ENCODE measurements at places on chromosomes 13 and 19. TPM values are rescaled to one million over a fixed set of nuclear protein-coding genes. Genes with fewer than 3 reads are reported as not detected.

The ZNF549 gene
- total RNA-seq = 5.0 TPM

The TLE2 gene
- total RNA-seq = 95.9 TPM

The CTXN1 gene
- total RNA-seq = 22.8 TPM

The KLK5 gene
- not detected for total RNA-seq

The FAM216B gene
- total RNA-seq = not detected

The TSHZ3 gene
- total RNA-seq = 0.63 TPM

The IGFL2 gene
- total RNA-seq = not detected

The ENOX1 gene
- total RNA-seq = 4.2 TPM

The IGFL1 gene
- total RNA-seq = not detected

The FFAR3 gene
- not detected for total RNA-seq

The ABHD13 gene
- total RNA-seq = 14.2 TPM

The ZNF737 gene
- 18.7 TPM for total RNA-seq

- DNase-seq = no peak
Measured at GRCh38 chr13:109100705-109101304, 471.4 kb downstream of the MYO16 start.

DNA sequence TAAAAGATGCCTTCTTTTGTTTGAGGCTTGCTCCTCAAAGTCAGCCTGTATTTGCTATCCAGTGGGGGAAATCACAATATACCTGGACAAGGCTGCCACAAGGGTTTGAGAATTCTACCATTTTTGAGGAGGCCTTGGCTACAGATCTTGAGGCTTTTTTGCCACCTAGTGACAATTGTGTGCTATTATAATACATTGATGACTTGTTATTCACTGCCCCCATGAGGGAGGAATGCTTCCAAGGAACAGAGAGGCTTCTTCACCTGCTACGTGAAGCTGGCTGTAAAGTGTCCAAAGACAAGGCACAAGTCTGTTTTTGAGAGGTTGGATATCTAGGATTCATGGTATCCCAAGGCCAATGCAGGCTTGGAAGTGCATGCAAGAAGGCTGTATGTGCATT lies 72.5 kb downstream of the ZNF708 start:
- peak; percentile 1 for DNase-seq

DNA sequence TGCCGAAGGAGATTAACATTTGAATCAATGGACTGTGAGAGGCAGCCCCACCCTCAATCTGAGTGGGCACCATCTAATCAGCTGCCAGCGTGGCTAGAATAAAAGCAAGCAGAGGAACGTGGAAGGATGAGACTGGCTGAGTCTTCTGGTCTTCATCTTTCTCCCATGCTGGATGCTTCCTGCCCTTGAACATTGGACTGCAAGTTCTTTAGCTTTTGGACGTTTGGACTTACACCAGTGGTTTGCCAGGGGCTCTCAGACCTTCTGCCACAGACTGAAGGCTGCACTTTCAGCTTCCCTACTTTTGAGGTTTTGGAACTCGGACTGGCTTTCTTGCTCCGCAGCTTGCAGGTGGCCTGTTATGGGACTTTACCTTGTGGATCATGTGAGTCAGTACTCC lies 14.7 kb downstream of the NHLRC3 start:
- no peak for DNase-seq

GRCh38 chr13:104011505-104012241 lies 945.5 kb upstream of the SLC10A2 start:
- peak; percentile 20 for DNase-seq

DNA sequence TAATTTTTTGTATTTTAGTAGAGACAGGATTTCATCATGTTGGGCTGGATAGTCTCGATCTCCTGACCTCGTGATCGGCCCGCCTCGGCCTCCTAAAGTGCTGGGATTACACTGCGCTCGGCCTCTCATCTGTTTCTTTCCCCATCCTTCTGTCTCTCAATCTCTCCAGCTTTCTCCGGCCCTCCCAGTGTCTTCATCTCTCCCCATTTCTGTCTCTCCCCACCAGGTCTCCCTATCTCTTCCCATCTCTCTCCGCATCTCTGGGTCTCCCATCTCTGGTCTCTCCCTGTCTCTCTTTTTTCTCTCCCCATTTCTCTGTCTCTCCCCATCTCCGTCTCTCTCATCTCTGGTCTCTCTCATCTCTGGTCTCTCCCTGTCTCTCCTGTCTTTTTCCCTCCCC lies 12.2 kb upstream of the NFIX start:
- DNase-seq = no peak

- DNase-seq = peak; percentile 36
Measured at GRCh38 chr19:29285878-29286277, 72.9 kb upstream of the UQCRFS1 start.

GRCh38 chr13:110356362-110356761 lies 49.3 kb downstream of the COL4A2 start:
- DNase-seq = no peak

DNA sequence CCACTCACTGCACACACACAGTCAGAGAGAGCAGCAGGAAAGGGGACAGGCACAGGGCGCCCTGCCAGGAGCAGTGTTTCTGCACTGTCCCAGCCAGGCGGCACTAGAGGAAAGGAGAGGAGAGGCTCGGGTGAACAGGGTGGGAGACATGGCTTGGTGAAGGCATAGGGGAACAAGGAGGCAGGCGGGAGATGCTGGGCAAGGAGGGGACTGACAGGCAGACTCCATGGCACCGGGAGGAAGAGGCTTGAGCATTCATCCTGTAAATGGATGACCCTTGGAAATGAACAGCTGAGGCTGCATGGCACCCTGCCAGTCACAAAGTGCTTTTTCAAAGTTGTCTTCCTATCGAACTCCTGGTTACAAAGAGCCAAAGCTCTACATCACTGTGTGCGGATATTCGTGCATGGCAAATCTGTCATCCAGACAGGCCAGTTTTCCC lies 22.4 kb downstream of the MED26 start:
- no peak for DNase-seq

DNA sequence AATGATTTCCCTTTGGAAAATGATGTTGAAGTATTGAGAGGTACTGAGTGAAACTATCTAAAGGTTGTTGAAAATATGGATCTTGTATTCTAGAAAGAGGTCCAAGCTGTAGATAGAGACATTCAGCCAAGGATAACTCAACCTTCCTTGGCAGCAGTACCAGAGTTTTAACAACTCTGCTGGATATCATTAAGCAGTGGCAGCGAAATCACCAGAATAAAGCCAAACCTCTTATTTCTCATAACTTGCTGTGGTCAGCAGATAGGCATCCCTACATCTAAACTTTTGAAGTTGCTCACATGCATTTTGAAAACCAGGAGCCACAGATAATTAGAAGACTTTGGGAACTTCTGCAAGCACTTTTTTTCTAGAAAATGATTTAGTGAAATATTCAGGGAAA lies 559.8 kb downstream of the IRS2 start:
- DNase-seq = no peak

- DNase-seq = no peak
Measured at GRCh38 chr13:46495066-46495465, 57.9 kb upstream of the LRCH1 start.

DNA sequence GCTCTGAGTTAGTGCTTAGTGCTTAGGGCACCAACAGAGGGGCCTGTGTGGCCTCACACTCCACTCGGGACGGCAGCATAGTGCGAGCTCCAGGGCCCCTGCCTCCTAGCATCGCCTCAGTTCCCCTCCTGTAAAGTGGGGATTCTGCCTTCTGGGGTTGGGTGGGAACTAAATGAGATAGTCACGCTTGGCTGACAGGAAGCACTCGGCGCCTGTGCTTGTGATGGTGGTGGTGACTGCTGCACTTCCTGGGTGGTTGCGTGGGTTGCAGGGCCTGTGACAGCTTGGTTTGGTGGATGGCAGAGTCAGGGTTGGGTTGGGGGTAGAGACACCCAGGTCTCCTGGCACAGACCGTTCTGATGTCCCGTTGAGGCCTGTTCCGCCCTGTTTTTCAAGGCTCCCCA lies 7.7 kb downstream of the PLEKHF1 start:
- no peak for DNase-seq

GRCh38 chr13:37070956-37071355 lies 11.5 kb upstream of the SUPT20H start:
- no peak for DNase-seq

GRCh38 chr13:36370108-36370429 lies 23.9 kb upstream of the SPART start:
- no peak for DNase-seq

GRCh38 chr13:43924549-43925245 lies 45.0 kb downstream of the LACC1 start:
- no peak for DNase-seq

- DNase-seq = no peak
Measured at GRCh38 chr19:4361152-4362046, 18.0 kb downstream of the MPND start.

Measured in cardiac muscle cell (in vitro differentiated cells and primary cell).